Renal cortical epithelial cell (primary cell): ENCODE measurements at places on chromosomes 7 and 10. TPM values are rescaled to one million over a fixed set of nuclear protein-coding genes. Genes with fewer than 3 reads are reported as not detected.

Gene ELN
- total RNA-seq, result 0.15 and 0.17 TPM in 2 replicates

Gene RSPH10B2
- 0.20 and 0.35 TPM in 2 replicates for total RNA-seq

Gene ASB10
- not detected in 2 replicates for total RNA-seq

Gene RBP4
- 2.1 and 5.8 TPM in 2 replicates for total RNA-seq

Gene CLRN3
- 0.65 TPM in 1 of 2 replicates, not detected in the other for total RNA-seq

Gene GIMAP6
- total RNA-seq, result 0.15 and 0.35 TPM in 2 replicates
